ENCODE measurements at places on chromosomes 4 and X.

- no peak for DNase-seq
Measured at GRCh38 chr4:104944596-104944995, 202.1 kb upstream of the TET2 start.

GRCh38 chrX:55264816-55265215, at the start of gene PAGE3:
PAGE3 (minus strand) TSS chrX:55264916; CDS start chrX:55263903, 1,013 bp downstream.
- DNase-seq = no peak

DNA sequence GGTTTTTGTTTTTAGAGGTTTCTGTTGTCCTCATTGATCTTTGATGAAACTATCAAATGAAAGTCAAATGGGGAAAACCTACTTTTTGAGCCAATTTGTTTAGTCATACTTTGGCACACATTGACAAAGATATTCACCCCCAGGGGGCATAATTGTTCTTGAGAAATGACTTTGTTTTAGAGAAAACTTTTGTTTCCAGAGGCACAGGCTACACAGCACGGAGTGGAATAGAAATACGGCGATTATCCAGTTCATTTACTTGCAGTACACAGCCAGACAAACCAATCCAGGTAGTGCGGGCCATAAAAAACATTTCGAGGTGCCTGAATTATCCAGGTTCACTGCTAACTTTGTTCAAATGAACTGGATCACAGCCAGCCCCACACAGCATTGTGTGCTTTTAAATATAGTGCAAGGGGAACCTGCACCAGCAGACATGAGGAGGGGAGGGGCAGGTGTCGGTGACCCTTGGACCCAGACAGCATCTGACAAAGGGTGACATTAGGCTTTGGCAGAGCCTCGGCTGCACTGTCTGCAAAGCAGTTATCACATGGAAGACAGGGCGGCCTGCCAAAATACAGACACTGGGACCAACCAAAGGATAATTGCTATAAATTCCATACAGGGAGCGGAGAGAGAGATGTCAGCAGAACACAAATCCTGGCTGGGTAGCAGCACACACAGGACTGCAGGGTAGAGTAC, 179.6 kb upstream of the NOCT start:
- DNase-seq = peak; percentile 42

GRCh38 chrX:45851434-45851991, 650.8 kb upstream of the DIPK2B start:
- DNase-seq = peak; percentile 48

DNA sequence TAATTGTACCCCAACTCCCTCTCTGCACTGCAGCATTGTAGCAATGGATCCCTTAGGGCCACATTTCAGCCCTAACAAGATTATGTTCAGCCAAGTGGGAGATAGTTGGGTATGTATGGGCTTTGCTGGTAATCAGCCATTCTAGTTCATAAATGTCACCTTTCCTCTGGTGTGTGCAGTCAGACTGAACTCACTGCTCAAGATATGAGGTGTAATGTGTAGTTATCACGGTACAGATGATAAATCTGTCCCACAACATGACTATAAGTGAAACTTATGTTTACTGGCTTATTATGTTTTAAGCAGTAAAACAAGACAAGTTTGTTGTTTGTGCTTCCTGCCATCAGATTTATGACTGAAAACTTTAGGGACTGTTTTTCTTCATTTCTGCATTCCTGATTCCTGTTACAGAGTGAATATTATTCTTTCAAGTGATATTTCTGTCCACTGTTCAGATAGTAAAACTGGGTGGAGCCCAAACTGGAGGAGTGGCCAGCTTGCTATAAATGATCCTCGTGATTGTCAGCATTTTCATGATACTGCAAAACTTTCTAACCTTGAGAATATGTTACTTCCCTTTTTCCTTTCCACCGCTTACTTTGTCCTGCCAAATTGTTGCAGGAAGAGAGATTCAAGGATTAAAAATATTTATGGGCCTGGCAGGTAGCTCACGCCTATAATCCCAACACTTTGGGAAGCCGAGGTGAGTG, 44.9 kb downstream of the ANAPC4 start:
- no peak for DNase-seq

DNA sequence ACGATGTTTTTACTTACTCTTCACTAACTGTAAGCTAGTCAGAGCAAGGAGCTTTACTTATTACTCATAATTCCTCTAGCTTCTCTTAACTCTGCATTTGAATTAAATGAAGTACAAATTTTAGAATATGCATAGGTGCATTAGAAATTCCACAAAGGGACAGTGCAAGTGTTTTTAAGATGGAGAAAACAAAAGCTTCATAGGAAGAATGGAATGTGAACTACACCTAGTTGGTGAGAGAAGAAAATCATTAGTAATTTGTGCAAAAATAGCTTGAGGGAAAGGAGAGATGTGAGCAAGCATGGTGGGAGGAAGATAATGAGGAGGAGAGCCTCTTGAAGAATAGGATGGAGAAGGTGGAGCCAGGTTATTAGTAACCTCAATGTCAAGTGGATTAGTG, 77.5 kb upstream of the SMARCA5 start:
- no peak for DNase-seq
